ENCODE measurements at places on chromosomes 13 and 19. TPM values are rescaled to one million over a fixed set of nuclear protein-coding genes. Genes with fewer than 3 reads are reported as not detected.

The CEP89 gene
- total RNA-seq: 22.8 TPM

The ERICH4 gene
- total RNA-seq: not detected

The SCGB2B2 gene
- 0.20 TPM for total RNA-seq

The ERICH6B gene
- total RNA-seq: not detected

The REXO1 gene
- 14.9 TPM for total RNA-seq

The FCHO1 gene
- total RNA-seq: 3.3 TPM

The CYP2A6 gene
- total RNA-seq: not detected

The ATP4B gene
- total RNA-seq: not detected

Measured in mammary microvascular endothelial cell (primary cell).